Uterus (tissue), 4 donors: ENCODE measurements at places on chromosomes 6 and 20. TPM values are rescaled to one million over a fixed set of nuclear protein-coding genes. Genes with fewer than 3 reads are reported as not detected.
A peak's percentile ranks its signal among the peaks of the same experiment; 100 is the strongest.

- no peaks in the 10 kb centered on the region for H3K36me3 ChIP-seq
- no peak for DNase-seq
- peaks cover 16% of the 10 kb centered on the region for H3K4me1 ChIP-seq
- no peak overlapping the region for H3K4me3 ChIP-seq
Observed at GRCh38 chr20:58647796-58648501, 3.1 kb upstream of the STX16 start.

DNA sequence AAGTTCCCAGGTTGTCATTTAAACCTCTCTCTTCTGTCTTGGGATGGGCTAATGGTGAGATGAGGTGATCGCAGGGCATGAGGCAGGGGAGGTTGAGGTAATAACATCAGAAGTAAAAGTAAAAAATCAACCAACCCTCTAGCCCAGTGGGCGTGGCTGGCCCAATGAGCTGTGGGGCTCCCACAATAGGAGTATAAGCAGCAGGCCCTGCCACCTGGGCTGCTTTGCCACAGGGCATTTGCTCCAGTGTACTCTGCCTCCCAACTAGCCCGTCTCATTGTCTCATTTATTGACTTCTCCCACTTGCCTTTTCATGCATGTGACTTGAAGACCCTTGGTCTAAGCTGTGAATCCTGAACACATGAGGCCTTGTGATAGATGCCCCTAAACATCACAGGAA lies 62.8 kb downstream of the PHACTR3 start:
- no peak overlapping the region for H3K27ac ChIP-seq
- H3K4me3 ChIP-seq = no peak overlapping the region
- DNase-seq = no peak
- no peaks in the 10 kb centered on the region for H3K36me3 ChIP-seq
- H3K27me3 ChIP-seq = no peaks in the 10 kb centered on the region
- H3K4me1 ChIP-seq = no peaks in the 10 kb centered on the region

GRCh38 chr6:28648035-28648877 lies 122.6 kb downstream of the GPX5 start:
- DNase-seq = peak; percentile 42
- no peaks in the 10 kb centered on the region for H3K27me3 ChIP-seq
- no peaks in the 10 kb centered on the region for H3K4me1 ChIP-seq
- H3K4me3 ChIP-seq = peak overlapping the region; percentile 31
- H3K36me3 ChIP-seq = no peaks in the 10 kb centered on the region

- H3K27me3 ChIP-seq = no peaks in the 10 kb centered on the region
- peak; percentile 35 for DNase-seq
- peak overlapping the region; percentile 98 for H3K27ac ChIP-seq
- no peaks in the 10 kb centered on the region for H3K36me3 ChIP-seq
- no peaks in the 10 kb centered on the region for H3K4me1 ChIP-seq
Observed at GRCh38 chr6:52994031-52994838, 849 bp downstream of the GSTA4 start.

- no peak for DNase-seq
- no peaks in the 10 kb centered on the region for H3K4me1 ChIP-seq
- no peak overlapping the region for H3K4me3 ChIP-seq
- no peak overlapping the region for H3K27ac ChIP-seq
- H3K27me3 ChIP-seq = no peaks in the 10 kb centered on the region
Observed at GRCh38 chr20:1440024-1440423, 26.6 kb downstream of the NSFL1C start.

DNA sequence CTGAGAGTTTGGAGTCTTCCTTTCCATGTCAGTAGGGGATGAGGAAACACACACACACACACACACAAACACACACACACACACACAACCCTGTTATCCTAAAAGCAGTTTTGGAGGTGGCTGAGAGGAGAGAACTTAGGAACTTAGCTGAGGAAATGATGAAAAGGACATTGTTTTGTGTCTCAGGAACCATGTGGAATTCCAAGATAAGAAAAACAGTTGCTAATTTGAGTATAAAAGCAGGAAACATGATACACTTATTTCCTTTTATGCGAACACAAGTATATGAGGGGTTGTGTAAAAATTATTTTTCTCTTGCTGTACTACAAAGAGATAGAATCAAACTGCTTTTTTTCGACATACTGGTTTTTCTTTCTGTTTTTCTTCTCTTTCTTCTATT lies at the start of gene MYCT1:
MYCT1 (plus strand) TSS at position 264 of the 400 bp plus-strand sequence; CDS start at position 270, 6 bp downstream.
- H3K36me3 ChIP-seq = no peaks in the 10 kb centered on the region
- peak within 1 kb of the TSS; percentile 13 for H3K27ac ChIP-seq
- H3K4me3 ChIP-seq = no peak within 1 kb of the TSS
- H3K4me1 ChIP-seq = no peaks in the 10 kb centered on the region

DNA sequence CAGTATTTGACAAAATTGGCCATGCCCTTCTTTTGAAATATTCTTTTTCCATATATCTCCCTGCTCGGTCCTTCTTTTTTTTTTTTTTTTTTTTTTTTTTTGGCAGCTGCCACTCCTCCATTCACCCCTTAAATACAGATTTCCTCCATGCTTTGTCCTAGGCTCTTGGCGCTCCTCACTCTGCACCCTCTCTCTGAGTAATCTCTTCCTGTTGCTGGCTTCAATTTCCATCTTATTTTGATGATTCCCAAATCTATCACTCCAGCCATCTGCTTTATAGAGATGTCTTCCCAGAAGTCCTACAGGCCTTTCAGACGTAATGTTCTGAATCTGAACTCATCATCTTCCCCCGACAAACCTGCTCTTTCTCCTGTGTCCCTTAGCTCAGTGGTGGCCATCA lies 12.8 kb upstream of the KLHL32 start:
- H3K36me3 ChIP-seq = no peaks in the 10 kb centered on the region
- H3K27ac ChIP-seq = no peak overlapping the region
- DNase-seq = no peak

The GRIK2 gene
- not detected for total RNA-seq

The PAX1 gene
- total RNA-seq = not detected

DNA sequence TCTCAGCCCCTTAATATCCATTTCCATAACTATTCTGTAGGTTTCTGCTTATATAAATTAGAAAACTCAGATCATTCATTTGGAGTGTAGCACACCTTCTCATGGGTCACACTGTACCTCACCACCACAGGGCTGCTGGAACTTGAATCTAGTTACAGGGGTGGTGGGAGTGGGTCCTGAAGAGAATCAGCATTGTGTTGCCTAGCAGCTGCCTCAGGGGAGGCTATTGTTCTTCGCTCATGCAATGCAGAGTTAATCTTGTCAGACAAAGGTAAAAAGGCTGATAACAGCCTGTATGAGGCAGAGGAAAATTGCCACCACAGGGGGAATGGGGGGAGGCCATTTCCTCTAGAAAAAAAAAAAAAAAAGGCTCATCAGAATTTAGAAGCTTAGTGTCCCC lies 496.0 kb upstream of the ADGRB3 start:
- H3K4me3 ChIP-seq = no peak overlapping the region
- no peaks in the 10 kb centered on the region for H3K4me1 ChIP-seq
- H3K36me3 ChIP-seq = no peaks in the 10 kb centered on the region
- H3K27me3 ChIP-seq = no peaks in the 10 kb centered on the region
- H3K27ac ChIP-seq = no peak overlapping the region

The PPP1R16B gene
- 12.9 TPM for total RNA-seq

The PRL gene
- total RNA-seq = not detected

GRCh38 chr6:26594730-26595632 lies 1.8 kb upstream of the ABT1 start:
- peak overlapping the region; percentile 85 for H3K27ac ChIP-seq
- no peaks in the 10 kb centered on the region for H3K4me1 ChIP-seq
- peak overlapping the region; percentile 94 for H3K4me3 ChIP-seq
- H3K27me3 ChIP-seq = no peaks in the 10 kb centered on the region
- no peaks in the 10 kb centered on the region for H3K36me3 ChIP-seq
- peak; percentile 52 for DNase-seq
